Activated CD4-positive, alpha-beta memory T cell treated with anti-CD3 and anti-CD28 coated beads, Interleukin-2, amount 10 ng/mL, durations not matched to agents 7 days and 5 days (primary cell): ENCODE measurements at places on chromosomes 5 and 9. TPM values are rescaled to one million over a fixed set of nuclear protein-coding genes. Genes with fewer than 3 reads are reported as not detected.

PROB1 gene
- total RNA-seq: 5.5 TPM

GRCh38 chr9:73845539-73845938 is 651.6 kb upstream of the RORB start:
- H3K27ac ChIP-seq: no peak overlapping the region
- H3K4me3 ChIP-seq: no peak overlapping the region
- H3K27me3 ChIP-seq: no peaks in the 10 kb centered on the region
- H3K4me1 ChIP-seq: no peaks in the 10 kb centered on the region
- DNase-seq: no peak

PCDHA10 gene
- total RNA-seq: not detected

DNA sequence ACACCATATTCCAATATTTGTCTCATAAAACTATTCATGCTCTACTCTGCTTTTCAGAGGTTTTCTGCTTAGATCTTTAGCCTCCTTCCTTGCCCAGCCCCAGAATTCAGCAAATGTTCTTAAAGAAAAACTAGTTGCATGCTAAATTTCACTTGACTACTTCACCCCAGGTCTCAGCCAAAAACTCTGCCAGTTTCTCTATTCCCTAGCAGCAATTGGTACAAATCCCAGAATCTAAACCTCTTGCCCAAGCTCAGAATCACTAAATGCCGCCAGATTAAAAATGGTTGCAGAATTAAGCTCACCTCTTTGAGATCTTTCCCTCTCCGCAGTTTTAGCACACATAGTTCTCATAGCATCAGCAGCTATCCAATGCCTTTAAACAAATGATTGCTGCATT is 331.2 kb upstream of the SMARCA2 start:
- H3K4me1 ChIP-seq: no peaks in the 10 kb centered on the region
- peaks cover 11% of the 10 kb centered on the region for H3K27me3 ChIP-seq
- DNase-seq: no peak
- H3K36me3 ChIP-seq: no peaks in the 10 kb centered on the region
- no peak overlapping the region for H3K27ac ChIP-seq

DNA sequence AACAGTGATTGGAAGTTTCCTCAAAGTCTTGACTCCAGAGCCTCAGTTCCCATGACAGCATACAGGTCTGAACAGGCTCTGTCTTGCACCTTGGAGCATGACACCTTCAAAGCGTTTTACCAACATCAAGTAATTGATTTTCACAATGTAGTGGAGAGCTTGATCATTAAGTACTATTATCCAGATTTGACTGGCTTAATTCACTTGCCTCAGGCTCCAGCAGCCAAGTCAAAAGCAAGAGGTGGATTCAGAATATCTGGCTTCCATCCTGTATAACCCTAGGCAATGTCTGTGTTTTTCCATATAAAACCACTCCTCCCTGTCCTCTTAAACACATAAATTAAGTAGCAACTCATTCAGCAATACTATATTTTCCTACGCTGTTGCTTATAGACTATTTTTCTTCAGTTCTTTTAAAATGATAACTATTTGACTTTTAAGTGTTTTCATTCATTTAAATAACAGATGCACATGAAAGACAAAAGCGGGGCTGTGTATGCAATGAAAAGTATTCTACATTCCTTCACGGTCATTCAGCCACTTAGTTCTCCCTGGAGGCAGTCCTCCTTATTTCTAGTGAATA is 150.8 kb upstream of the RANBP3L start:
- DNase-seq: no peak
- H3K27me3 ChIP-seq: no peaks in the 10 kb centered on the region
- no peaks in the 10 kb centered on the region for H3K4me1 ChIP-seq
- H3K27ac ChIP-seq: no peak overlapping the region
- no peaks in the 10 kb centered on the region for H3K36me3 ChIP-seq
- no peak overlapping the region for H3K4me3 ChIP-seq

PTCD2 gene
- total RNA-seq: 7.5 TPM

GRCh38 chr9:82729141-82729540 is 333.8 kb downstream of the RASEF start:
- no peaks in the 10 kb centered on the region for H3K27me3 ChIP-seq
- no peaks in the 10 kb centered on the region for H3K4me1 ChIP-seq
- H3K4me3 ChIP-seq: no peak overlapping the region
- H3K27ac ChIP-seq: no peak overlapping the region
- no peaks in the 10 kb centered on the region for H3K36me3 ChIP-seq

CDH9 gene
- total RNA-seq: not detected

GRCh38 chr9:15144622-15145061 is 162.4 kb downstream of the TTC39B start:
- H3K27ac ChIP-seq: no peak overlapping the region
- DNase-seq: no peak
- H3K4me3 ChIP-seq: no peak overlapping the region
- H3K36me3 ChIP-seq: no peaks in the 10 kb centered on the region
- peaks cover 5% of the 10 kb centered on the region for H3K27me3 ChIP-seq
- peaks cover 3% of the 10 kb centered on the region for H3K4me1 ChIP-seq
